Activated CD4-positive, alpha-beta memory T cell treated with anti-CD3 and anti-CD28 coated beads, Interleukin-2, amount 10 ng/mL, durations not matched to agents 7 days and 5 days (primary cell): ENCODE measurements at places on chromosomes 1 and 21. TPM values are rescaled to one million over a fixed set of nuclear protein-coding genes. Genes with fewer than 3 reads are reported as not detected.

- H3K27ac ChIP-seq: no peak overlapping the region
- no peak for DNase-seq
- peaks cover 6% of the 10 kb centered on the region for H3K4me1 ChIP-seq
- no peak overlapping the region for H3K4me3 ChIP-seq
- no peaks in the 10 kb centered on the region for H3K27me3 ChIP-seq
These were observed 22.8 kb upstream of the MFN2 start for GRCh38 chr1:11957398-11957797.

GRCh38 chr1:11324567-11325165, 51.7 kb downstream of the UBIAD1 start:
- no peak overlapping the region for H3K4me3 ChIP-seq
- H3K4me1 ChIP-seq: no peaks in the 10 kb centered on the region
- no peak for DNase-seq
- H3K36me3 ChIP-seq: no peaks in the 10 kb centered on the region
- no peak overlapping the region for H3K27ac ChIP-seq
- H3K27me3 ChIP-seq: no peaks in the 10 kb centered on the region

Gene OR2L13
- total RNA-seq: not detected

- H3K4me3 ChIP-seq: no peak overlapping the region
- H3K27ac ChIP-seq: no peak overlapping the region
- H3K36me3 ChIP-seq: peaks cover 15% of the 10 kb centered on the region
- H3K4me1 ChIP-seq: peaks cover 9% of the 10 kb centered on the region
These were observed 82.1 kb downstream of the GFI1 start for GRCh38 chr1:92404661-92405060.

GRCh38 chr1:84883286-84883685, 9.7 kb downstream of the LPAR3 start:
- no peaks in the 10 kb centered on the region for H3K36me3 ChIP-seq
- H3K27me3 ChIP-seq: peaks cover 2% of the 10 kb centered on the region
- H3K4me3 ChIP-seq: no peak overlapping the region
- H3K4me1 ChIP-seq: peaks cover 6% of the 10 kb centered on the region
- H3K27ac ChIP-seq: no peak overlapping the region

GRCh38 chr1:36420836-36421317, 23.2 kb upstream of the LSM10 start:
- no peak overlapping the region for H3K4me3 ChIP-seq
- peak; percentile 93 for DNase-seq
- no peaks in the 10 kb centered on the region for H3K36me3 ChIP-seq
- H3K4me1 ChIP-seq: peaks cover 18% of the 10 kb centered on the region
- no peaks in the 10 kb centered on the region for H3K27me3 ChIP-seq

DNA sequence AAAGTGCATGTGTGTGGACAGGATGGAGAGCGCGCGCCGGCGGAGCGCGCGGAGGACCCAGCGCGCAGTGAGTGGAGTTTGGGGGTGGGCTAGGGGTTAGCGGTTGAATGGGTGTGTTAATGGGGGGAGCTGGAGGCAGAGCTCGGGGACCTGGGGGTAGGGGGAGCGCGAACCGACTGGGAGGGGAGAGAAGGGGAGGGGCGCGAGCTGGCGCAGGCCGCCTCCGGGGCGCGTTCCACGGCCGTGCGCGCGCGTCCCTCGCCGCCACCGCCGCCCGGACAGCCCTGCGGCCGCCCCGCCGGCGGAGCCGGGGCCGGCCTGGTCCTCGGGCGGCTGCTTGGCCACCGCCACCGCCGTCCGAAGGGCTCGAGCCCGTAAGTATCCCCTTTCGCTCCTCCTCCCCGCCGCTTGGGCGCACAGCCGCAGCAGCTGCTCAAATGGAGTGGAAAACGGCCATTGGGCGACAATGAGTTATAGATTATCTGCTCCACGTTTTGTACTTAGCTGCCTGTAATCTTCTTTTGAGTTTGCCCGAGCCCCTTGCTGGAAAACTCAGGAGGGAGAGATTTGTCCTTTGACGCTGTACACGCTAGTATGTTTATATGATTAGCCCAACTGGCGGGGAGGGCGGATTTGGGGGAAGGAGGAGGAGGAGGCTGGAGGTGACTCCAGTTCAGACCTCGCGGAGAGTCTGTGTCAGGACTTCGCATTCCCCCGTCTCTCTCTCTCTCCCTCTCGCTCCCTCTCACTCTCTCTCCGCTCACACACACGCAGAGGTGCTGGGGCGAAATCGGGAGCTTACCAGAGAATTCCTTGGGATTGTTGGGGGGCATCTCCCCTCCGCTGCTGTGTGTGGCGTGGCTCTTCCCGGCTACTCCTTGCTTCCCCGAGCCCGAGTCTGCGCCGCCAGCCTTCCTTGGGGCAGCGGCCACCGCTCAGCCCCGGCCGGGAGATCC, at the start of gene ADGRL2:
TSS of gene ADGRL2 (plus strand) at position 240 of the 956 bp plus-strand sequence. CDS start 36,051 bp downstream, outside the sequence.
- H3K36me3 ChIP-seq: no peaks in the 10 kb centered on the region
- peaks cover 5% of the 10 kb centered on the region for H3K4me1 ChIP-seq
- peak within 1 kb of the TSS; percentile 13 for H3K4me3 ChIP-seq
- no peak for DNase-seq
- no peak within 1 kb of the TSS for H3K27ac ChIP-seq
- peaks cover 46% of the 10 kb centered on the region for H3K27me3 ChIP-seq

DNA sequence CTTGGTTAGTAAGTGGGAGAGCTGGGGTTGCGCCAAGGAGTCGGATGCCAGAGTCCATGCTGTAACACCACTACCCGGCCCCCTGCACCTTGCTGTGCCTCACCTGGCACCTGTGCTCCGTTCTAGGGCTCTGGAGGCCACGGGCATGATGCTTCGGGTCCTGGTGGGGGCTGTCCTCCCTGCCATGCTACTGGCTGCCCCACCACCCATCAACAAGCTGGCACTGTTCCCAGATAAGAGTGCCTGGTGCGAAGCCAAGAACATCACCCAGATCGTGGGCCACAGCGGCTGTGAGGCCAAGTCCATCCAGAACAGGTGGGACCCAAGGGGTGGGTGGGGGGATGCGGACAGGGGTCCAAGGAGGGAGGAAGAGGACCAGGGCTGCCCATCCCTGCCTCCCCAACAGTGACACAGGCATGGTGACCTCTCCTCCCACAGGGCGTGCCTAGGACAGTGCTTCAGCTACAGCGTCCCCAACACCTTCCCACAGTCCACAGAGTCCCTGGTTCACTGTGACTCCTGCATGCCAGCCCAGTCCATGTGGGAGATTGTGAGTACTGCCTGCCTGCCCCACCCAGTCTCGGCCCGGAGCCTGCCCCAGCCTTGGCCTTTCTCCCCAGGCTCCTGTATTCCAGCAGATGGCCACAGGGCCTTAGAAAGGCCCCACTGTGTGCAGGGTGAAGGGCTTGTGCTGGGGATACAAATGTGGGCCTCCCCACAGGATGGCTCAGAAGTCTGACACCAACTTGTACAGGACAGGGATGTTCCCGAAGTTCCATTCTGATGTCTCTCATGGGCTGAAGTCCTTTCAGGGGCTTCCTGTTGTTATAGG, 9.6 kb upstream of the HTR6 start:
- no peak for DNase-seq
- no peaks in the 10 kb centered on the region for H3K36me3 ChIP-seq
- no peaks in the 10 kb centered on the region for H3K27me3 ChIP-seq
- no peak overlapping the region for H3K4me3 ChIP-seq
- no peak overlapping the region for H3K27ac ChIP-seq

GRCh38 chr1:21217812-21218596, 41.3 kb upstream of the EIF4G3 start:
- peaks cover 22% of the 10 kb centered on the region for H3K36me3 ChIP-seq
- no peaks in the 10 kb centered on the region for H3K27me3 ChIP-seq
- H3K4me3 ChIP-seq: no peak overlapping the region

Gene RCSD1
- total RNA-seq: 155 TPM

Gene SPATA45
- total RNA-seq: not detected

- H3K4me1 ChIP-seq: peaks cover 2% of the 10 kb centered on the region
- H3K4me3 ChIP-seq: no peak overlapping the region
- no peaks in the 10 kb centered on the region for H3K27me3 ChIP-seq
- peaks cover 26% of the 10 kb centered on the region for H3K36me3 ChIP-seq
These were observed 163.5 kb downstream of the COP1 start for GRCh38 chr1:176043537-176043936.

DNA sequence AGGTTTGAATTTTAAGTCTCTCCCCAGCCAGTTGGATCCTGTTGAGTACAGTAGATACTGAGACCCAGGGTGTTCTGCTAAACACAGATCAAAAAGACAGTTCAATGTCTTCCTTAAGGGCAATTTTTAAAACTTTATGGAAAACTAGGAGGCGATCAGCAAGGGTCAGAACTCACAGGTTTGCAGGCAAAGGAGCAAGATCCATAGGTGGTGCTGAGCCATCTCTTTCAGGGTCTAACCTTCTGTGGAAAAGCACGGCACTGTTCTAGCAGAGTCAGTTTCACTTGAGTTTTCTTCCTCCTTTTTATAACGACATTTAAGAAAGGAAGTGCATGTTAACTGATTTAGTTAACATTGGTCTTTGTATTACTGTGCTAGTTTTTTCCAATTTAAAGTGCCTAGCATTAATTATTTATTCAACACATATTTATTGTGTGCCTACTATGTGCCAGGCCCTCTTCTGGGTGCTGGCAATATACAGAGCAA, at the start of gene CD84:
TSS of gene CD84 (minus strand) at position 281 of the 486 bp plus-strand sequence. CDS start at position 222, 59 bp downstream.
- H3K4me1 ChIP-seq: peaks cover 61% of the 10 kb centered on the region
- no peaks in the 10 kb centered on the region for H3K27me3 ChIP-seq
- H3K4me3 ChIP-seq: peak within 1 kb of the TSS; percentile 81
- H3K36me3 ChIP-seq: peaks cover 20% of the 10 kb centered on the region

DNA sequence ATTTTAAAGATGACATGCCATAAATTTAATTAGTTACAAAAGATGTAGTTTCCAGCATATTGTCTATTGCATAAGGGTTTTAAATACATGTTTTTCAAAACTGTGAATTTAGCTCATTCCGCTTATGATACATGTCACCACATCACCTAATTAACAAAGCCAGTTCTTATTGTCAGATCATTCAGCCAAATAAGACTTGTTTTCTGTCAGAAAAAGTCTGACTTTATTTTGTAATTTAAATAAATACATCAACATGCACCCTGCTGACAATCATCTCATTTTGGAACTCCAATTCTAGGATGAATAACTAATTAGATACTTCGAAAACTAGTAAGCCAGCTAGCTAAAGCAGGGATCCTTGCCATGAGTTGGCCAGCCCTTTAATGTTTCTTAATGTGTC, 110.9 kb upstream of the APP start:
- H3K4me1 ChIP-seq: no peaks in the 10 kb centered on the region
- no peaks in the 10 kb centered on the region for H3K36me3 ChIP-seq
- H3K27ac ChIP-seq: no peak overlapping the region
- no peak overlapping the region for H3K4me3 ChIP-seq
- no peaks in the 10 kb centered on the region for H3K27me3 ChIP-seq

GRCh38 chr1:40241362-40241761, 6.4 kb upstream of the TMCO2 start:
- no peaks in the 10 kb centered on the region for H3K27me3 ChIP-seq
- H3K27ac ChIP-seq: peak overlapping the region; percentile 77
- peaks cover 56% of the 10 kb centered on the region for H3K4me1 ChIP-seq
- H3K36me3 ChIP-seq: peaks cover 43% of the 10 kb centered on the region
- H3K4me3 ChIP-seq: peak overlapping the region; percentile 1
